ENCODE measurements at places on chromosomes 1 and 21.

- no peak for DNase-seq
Measured at GRCh38 chr1:2606881-2607621, 20.5 kb downstream of the PRXL2B start.

- peak; percentile 27 for DNase-seq
Measured at GRCh38 chr21:34129901-34130715, 56.7 kb downstream of the MRPS6 start.

DNA sequence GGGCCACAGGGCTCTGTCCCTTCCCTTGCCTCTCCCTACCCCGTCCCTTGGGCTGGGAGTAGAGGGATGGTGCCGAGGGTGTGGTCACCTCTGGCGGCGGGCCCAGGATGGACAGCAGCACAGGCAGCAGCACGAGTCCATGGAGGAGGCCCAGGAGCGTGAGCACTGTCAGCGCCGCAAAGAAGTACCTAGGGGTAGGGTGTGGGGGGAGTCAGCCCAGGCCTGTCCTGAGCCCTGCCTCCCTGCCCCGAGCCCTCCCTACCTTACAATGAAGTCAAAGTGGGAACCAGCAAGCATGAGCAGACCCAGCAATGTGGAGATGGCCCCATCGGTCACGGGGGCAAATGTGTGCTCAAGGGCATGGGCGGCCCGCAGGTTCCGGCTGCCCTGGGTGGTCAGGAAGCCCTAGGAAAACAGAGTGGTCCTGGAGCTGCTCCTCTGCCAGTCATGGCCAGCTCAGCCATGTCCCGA lies 14.7 kb downstream of the BTBD19 start:
- DNase-seq: no peak

DNA sequence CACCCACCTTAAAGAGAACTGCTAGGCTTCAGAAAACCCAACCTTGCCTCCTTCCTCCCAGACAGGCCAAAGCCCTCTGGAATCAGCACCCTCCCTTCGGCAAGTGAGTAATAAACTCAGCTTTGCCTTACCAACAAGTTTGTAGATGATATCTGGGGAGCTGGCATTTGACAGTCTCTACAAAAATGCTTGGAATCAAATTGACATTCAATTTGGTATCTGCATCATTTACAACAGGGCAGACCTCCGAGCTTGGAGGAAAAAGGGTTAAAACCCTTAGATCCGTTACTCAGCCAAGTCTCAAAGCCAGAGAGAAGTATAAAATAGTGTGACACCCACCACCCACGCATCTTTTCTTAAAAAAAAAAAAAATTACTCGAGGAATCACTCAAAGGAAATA lies 149.3 kb upstream of the EDN2 start:
- DNase-seq: no peak

DNA sequence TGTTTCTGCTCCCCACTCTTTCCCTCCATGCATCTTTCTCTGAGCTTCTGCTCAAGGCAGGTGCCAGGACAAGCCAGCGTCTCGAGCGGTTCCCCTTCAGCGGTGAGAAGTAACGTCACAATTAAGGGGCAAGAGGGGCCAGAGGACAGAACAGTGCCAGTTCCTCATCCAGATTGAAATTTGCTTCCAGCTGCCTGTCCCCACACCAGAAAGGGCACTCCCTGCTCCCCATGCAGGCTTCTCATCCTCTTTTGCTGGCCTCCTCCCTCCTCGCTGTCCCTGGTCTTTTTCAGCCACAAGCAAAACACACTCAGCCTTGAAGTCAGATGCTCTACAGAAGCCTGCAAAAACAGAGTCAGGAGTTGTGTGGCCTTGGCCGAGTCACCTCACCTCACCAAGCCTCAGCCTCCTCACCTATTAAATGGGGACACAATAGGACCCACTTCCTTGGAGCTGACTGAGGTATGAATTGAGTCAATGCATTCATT lies 35.0 kb upstream of the ECE1 start:
- DNase-seq: no peak

GRCh38 chr1:161088587-161089110 lies 709 bp downstream of the NECTIN4 start:
- DNase-seq: no peak

DNA sequence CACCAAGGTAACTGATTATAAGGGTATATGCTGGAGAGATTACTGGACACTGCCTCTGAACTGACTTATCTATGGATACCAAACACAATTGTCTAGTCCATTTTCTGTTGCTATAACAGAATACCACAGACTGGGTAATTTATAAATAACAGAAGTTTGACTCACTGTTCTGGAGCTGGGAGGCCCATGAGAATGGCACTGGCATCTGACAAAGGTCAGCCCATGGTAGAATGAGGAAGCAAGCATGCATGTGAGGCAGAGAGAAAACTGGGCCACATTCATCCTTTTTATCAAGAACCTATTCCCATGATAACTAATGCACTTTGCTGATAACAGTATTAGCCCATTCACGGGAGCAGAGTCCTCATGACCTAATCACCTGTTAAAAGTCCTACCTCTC lies 37.4 kb downstream of the FCER1A start:
- no peak for DNase-seq

GRCh38 chr1:65196926-65197325 lies 48.9 kb downstream of the AK4 start:
- DNase-seq: no peak

- no peak for DNase-seq
Measured at GRCh38 chr1:90201467-90202358, 206.8 kb downstream of the ZNF326 start.

DNA sequence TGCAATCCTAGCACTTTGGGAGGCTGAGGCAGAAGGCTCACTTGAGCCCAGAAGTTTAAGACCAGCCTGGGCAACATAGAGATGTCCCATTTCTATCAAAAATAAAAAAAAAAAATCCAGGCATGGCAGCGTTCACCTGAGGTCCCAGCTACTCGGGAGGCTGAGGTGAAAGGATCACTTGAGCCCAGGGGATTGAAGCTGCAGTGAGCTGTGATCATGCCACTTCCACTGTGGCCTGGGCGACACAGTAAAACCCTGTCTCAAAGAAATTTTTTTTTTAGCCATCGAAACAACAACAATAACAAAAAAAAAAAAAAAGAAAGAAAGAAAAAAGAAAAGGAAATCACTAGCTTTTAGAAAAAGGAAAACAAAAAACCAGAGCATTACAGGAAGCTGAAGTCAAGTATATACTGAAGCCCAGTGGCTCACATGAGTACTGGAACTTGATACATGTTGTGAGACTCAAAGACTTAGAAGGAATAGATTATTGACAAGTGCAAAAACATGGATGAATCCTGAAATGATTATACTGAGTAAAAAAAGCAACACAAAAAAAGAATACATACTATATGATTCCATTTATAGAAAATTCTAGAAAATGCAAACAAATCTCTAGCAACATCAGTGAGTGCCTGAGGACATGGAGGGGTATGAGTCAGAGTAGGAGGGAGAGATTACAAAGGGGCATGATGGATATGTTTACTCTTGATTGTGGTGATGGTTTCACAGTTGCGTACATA lies 6.1 kb upstream of the RABGAP1L start:
- DNase-seq: no peak

GRCh38 chr1:17307329-17307728 lies 668 bp upstream of the PADI4 start:
- DNase-seq: no peak

- no peak for DNase-seq
Measured at GRCh38 chr21:41397471-41397891, 28.6 kb upstream of the MX1 start.

- DNase-seq: peak; percentile 54
Measured at GRCh38 chr21:42463861-42464515, 32.0 kb downstream of the RSPH1 start.

DNA sequence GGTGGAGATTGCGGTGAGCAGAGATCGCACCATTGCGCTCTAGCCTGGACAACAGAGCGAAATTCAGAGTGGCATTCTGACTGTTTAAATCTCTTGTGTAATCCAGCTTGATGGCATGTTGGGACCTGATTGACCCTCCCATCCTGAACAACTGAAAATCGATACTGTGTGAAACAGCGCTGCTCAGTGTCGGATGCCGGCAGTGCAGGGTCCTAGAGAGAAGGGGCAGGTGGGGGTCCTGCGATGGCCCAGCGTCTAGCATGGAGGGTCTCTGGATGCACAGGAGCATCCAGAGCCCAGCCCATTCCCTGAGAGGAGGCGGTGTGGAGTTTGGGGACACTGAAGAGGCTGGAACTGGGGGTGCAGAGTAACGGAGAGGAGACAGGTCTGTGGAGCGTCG lies 15.8 kb downstream of the AGT start:
- DNase-seq: no peak

GRCh38 chr1:160346958-160347357 lies 3.8 kb downstream of the NCSTN start:
- DNase-seq: no peak

DNA sequence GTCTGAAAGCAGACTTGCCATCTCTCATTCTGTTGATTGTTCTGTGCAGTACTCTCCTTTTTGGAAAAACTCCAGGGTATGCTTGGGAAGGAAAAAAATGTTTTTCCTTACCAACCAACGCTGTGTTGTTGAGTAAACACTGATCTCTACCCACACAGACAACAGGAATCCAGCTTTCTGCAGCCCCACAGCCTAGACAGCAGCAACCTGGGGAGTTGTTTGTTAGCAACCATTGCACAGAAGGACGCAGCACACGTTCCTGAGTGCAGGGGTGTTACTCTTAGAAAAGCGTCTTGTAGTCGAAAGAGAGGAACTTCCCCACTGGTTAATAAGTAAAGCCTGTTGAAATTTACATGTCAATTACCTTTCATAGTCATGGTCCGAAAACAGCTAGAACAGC lies 56.6 kb downstream of the SMYD2 start:
- no peak for DNase-seq
